ENCODE measurements at places on chromosomes 4 and X. TPM values are rescaled to one million over a fixed set of nuclear protein-coding genes. Genes with fewer than 3 reads are reported as not detected.
A peak's percentile ranks its signal among the peaks of the same experiment; 100 is the strongest.

DNA sequence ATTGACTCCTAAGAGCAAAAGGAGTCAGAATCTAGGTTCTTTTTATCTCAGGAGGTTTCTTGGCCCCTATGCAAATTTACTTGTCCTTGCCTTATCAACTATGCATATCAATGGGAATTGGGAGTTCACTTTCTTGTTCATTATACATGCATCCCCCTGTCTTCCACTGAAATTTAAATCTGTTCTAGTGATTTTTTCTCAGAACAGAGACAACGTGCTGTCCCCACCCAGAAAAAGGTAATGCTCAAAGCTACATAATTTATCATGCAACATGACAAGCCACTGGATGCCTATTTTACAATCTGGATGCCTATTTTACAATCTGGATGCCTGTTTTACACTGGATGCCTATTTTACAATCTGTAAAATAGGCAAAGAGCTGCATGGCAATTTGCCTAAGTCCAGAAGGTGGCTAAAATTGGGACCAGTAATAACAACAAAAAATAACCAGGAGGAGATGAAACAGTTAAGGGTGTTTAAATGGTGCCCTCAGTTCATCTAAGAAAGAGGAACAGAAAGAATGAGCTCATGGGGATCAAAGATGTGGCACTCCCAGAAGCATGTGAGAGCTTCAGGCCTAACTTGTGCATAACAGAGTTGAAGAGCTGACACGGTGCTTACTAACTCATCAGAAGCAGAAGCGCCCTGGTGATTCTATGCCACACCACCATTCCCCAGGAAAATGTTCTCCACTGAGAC is 537.8 kb upstream of the BOD1L1 start:
- H3K4me3 ChIP-seq = no peak overlapping the region
- H3K27me3 ChIP-seq = no peaks in the 10 kb centered on the region
- H3K4me1 ChIP-seq = peaks cover 27% of the 10 kb centered on the region
- no peak for DNase-seq
- H3K36me3 ChIP-seq = no peaks in the 10 kb centered on the region

DNA sequence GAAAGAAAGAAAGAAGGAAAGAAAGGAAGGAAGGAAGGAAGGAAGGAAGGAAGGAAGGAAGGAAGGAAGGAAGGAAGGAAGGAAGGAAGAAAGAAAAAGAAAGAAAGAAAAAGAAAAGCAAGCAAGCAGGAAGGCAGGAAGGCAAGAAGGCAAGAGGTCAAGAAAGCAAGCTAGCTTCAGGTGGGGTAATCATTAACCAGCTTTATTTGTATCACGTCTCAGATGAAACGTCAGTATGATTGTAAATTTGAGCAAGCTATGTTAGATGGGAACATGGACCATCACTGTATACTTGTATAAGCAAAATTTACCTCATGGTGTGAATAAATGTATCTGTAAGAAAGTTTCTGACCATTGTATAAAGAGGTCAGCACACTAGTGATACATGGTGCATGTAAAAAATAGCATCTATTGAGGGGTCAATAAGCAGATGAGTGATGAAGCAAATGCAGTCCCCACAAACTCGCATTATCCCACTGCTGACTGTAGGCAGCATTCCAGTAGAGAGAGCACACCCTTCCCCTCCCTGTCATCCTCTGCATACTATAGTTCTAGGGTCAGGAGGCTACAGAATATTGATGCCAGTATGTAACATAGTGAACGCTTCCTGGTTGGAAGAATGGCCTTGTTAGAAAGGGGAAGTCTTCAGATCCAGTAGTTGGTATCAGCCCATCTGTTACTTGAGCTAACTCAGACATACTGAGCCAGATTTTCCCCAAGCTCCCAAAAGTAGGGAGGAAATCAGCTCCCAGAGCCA is 16.5 kb upstream of the KLHL34 start:
- no peaks in the 10 kb centered on the region for H3K27me3 ChIP-seq
- H3K36me3 ChIP-seq = no peaks in the 10 kb centered on the region
- H3K4me1 ChIP-seq = no peaks in the 10 kb centered on the region
- no peak for DNase-seq
- no peak overlapping the region for H3K27ac ChIP-seq
- H3K4me3 ChIP-seq = no peak overlapping the region

- no peak for DNase-seq
- H3K4me3 ChIP-seq = no peak overlapping the region
- H3K27ac ChIP-seq = peak overlapping the region; percentile 14
- no peaks in the 10 kb centered on the region for H3K27me3 ChIP-seq
- H3K36me3 ChIP-seq = peaks cover 12% of the 10 kb centered on the region
- peaks cover 24% of the 10 kb centered on the region for H3K4me1 ChIP-seq
These were observed 188.8 kb downstream of the SOWAHB start for GRCh38 chr4:76708971-76709771.

DNA sequence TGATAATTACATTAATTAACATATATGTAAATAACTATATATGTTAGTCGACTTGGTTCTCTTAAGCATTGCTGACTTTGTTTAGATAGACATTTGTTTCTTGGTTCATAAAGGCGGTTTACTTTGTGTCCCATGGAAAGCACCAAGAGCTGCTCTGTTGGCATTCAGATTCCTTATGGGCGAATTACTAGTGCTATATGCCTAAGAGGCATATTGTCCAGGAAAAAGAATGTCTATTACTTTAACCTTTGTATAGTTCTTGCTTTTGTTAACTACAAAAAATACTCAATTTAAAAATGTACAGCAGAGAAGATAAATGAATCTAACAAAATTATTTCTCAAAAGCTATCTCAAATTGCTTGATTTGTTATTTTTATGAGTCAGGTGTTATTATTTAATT is 532.8 kb downstream of the FAT4 start:
- no peaks in the 10 kb centered on the region for H3K27me3 ChIP-seq
- H3K4me3 ChIP-seq = no peak overlapping the region
- H3K36me3 ChIP-seq = no peaks in the 10 kb centered on the region
- DNase-seq = peak; percentile 8

DNA sequence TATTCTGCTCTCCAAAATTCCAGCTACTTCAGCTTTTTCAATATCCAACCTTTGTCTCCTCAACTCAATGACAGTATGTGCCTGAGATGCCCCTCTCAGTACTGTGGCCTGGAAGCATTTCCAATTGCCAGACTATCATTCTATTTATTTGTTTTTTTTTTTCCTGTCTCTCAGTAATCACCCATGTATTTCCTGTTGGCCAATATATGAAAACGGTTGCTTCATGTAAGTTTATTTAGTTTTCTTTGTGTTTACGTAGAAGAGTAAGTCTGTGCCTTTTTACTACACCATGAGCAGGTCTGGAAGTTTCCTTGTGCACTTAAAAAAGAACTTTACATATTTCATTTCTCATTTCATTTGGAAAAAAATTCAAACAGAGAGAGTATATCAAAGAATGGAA is 537.5 kb upstream of the SPANXN1 start:
- H3K36me3 ChIP-seq = no peaks in the 10 kb centered on the region
- no peak for DNase-seq
- no peak overlapping the region for H3K4me3 ChIP-seq
- H3K4me1 ChIP-seq = no peaks in the 10 kb centered on the region
- H3K27ac ChIP-seq = no peak overlapping the region

GRCh38 chr4:96736352-96736889 is 896.5 kb downstream of the PDHA2 start:
- no peaks in the 10 kb centered on the region for H3K4me1 ChIP-seq
- H3K36me3 ChIP-seq = no peaks in the 10 kb centered on the region

DNA sequence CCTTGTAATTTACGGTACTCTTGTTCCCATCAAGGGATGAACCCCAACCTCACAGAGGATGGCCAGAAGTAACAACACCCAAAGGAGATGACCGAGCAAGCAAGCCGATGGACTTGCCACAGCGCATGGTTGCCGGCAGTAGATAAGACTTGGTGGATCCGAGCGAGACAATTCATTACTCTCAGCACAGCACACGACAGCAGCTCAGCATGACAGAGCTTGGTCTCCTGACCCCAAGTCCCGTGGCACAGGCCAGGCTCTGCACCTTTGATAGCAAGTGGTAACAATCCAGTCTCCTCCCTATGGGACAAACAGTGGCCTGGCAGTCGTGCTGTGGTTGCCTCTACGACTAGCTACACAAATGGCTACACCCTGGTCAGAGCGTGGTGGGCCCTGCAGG is 26.3 kb downstream of the RWDD4 start:
- H3K4me3 ChIP-seq = no peak overlapping the region
- H3K27me3 ChIP-seq = no peaks in the 10 kb centered on the region
- H3K27ac ChIP-seq = no peak overlapping the region

DNA sequence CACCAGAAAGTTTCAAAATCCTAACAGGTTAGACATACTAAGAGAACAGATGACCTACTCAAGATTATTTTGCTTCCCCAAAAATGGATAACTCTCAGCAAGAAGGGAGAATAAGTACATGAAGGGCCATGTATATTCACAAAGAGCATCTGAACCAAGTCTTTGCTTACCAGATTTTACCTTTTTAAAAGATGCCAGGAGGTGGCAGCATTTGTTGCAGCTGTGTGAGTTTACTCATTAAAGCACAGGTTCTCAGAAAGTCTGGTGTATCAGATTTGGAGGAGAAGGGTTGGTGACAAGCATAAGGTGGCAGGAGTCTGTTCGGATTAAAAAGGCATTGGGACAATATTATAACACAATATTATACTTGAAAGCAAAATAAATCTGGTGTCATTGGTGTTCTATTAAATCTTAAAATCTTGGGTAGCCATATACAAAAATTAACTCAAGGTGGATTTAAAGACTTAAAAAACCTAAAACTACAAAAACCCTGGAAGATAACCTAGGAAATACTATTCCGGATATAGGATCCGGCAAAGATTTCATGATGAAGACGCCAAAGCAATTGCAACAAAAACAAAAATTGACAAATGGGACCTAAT is 51.3 kb upstream of the NFKB1 start:
- H3K27me3 ChIP-seq = no peaks in the 10 kb centered on the region
- H3K4me1 ChIP-seq = no peaks in the 10 kb centered on the region
- H3K4me3 ChIP-seq = no peak overlapping the region

- H3K4me1 ChIP-seq = no peaks in the 10 kb centered on the region
- H3K36me3 ChIP-seq = peaks cover 4% of the 10 kb centered on the region
- H3K27ac ChIP-seq = no peak overlapping the region
- H3K27me3 ChIP-seq = no peaks in the 10 kb centered on the region
These were observed 115.9 kb downstream of the NSUN7 start for GRCh38 chr4:40865696-40866095.

DNA sequence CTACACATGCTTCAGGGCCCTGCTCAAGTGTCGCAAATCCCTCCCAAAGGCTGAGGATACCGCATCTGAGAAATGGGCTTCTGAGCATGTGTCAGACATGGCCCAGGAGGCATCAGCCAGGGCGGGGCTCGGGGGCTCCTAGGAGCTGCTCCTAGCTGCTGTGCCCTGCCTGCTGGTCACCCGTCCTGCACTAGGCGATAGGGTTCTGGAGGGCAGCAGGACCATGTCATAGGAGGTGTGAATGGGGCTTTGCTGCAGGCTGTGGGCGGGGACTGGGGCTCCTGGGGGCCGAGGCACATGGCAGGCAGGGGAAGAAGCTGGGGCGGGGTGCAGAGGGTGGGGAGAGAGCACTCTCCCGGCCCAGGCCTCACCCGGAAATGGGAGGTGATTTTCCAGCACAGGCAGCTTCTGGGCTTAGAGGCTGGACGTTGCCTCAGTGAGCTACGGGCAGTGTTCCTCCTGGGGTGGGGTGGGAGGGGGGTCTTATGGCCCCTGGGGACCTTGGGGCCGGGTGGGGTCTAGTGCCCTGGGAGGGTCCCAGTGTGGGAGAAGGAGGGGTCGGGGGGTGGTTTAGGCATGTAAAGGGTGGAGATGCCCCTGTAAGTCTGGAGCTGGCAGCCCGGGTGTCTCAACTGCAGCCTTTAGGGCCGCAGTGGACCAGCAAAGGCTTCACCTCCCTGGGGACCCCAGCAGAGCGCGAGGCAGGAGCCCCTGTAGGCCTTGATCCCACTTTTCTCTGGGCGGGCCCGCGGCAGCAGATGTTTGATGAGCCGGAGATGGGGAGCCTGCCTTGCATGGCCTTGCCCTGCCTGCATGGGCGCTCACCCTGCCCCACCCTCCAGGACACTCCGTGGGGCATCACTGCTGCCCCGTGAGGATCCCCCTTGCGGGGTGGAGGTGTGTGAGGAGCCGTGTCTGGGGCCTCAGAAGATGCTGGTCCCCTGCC is 98.6 kb upstream of the LRPAP1 start:
- peak; percentile 78 for DNase-seq
- H3K4me3 ChIP-seq = no peak overlapping the region

DNA sequence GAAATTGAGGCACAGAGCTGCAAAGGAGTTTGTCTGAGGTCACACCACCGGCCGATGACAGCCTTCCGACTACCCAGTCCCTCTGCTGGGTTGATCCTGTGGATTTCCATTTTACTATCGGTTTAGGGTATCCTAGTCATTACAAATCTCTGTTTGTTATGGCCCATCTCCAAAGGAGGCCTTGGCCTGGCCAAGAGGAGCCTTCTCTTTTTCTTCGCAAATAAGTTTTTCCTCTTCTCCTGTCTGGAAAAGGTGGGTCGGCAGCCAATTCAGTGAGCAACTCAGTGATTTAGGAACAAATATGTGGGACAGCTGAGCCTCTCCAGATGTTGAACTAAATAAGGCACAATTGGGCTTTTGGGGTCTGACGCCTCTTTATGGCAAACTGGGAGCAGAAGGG is 169.2 kb upstream of the RBPJ start:
- peak overlapping the region; percentile 36 for H3K27ac ChIP-seq
- H3K27me3 ChIP-seq = no peaks in the 10 kb centered on the region
- H3K4me1 ChIP-seq = peaks cover 16% of the 10 kb centered on the region
- no peak overlapping the region for H3K4me3 ChIP-seq

DNA sequence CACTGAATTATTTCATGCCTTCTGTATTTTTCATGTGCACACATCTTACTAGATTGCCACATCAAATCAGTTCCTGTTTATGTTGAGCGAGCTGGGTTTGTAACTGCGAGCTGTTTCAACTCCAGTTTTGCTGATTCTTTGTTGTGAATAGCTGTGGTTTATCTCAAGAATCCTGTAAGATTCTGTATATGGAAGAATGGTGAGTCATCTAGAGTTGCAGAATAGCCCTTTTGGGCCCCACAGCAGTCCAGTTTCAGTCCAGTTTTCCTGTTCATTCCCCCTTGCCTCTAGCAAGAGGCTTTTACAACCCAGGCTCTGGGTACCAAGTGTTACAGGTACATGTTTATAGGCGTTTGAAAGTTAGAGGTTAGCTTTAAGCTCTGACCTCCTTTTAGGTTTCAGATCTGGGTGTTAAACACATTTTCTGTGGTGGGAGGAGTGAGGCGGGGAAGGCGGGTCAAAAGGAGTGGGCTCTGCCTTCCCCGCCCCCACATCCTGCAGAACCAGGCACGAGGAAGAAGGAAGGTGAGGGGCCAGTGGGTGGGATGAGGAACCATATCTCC is 32.7 kb downstream of the TBC1D14 start:
- peaks cover 19% of the 10 kb centered on the region for H3K4me1 ChIP-seq
- H3K36me3 ChIP-seq = no peaks in the 10 kb centered on the region
- DNase-seq = peak; percentile 97
- peak overlapping the region; percentile 57 for H3K27ac ChIP-seq
- H3K27me3 ChIP-seq = no peaks in the 10 kb centered on the region
- H3K4me3 ChIP-seq = peak overlapping the region; percentile 51

The POU3F4 gene
- total RNA-seq = not detected

The GTPBP6 gene
- 34.2 TPM for total RNA-seq

The GPM6B gene
- 1.1 TPM for total RNA-seq

Data from osteoblast (primary cell).